ENCODE measurements at places on chromosomes 7 and 10. TPM values are rescaled to one million over a fixed set of nuclear protein-coding genes. Genes with fewer than 3 reads are reported as not detected.

DNA sequence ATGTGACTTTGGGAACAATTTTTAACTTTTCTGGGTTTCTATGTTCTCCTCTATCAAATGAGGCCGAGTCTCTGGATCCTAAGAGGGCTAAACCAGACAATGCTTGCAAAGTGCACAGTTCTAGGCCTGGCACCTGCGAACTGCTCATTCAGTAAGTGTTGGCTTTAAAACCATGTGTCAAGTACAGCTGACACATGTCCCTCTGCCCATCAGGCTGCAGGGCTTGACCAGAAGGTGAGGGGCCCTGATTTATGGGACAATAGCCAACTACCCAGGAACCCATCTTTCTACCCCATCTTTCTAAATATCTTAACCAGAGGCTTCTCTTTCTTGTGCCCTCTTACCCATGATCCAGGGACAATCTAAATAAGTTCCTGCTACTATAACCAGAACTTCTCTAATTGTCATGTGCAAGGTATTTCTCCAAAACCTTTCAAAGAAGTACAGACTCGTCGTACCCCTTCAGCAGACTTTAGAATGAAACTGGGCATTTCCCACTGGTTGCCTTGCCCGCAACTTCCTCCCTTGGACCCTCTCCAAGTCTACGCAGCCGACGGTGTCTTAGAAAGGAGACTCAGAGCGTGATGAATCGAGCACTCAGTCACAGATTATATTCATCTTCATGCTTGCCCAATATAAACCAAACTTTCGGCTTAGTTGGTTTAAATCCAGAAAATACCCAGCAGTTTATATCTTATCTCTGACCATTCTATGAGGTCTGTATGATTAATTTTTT, 69.8 kb upstream of the STEAP1B start:
- no peak for ATAC-seq

DNA sequence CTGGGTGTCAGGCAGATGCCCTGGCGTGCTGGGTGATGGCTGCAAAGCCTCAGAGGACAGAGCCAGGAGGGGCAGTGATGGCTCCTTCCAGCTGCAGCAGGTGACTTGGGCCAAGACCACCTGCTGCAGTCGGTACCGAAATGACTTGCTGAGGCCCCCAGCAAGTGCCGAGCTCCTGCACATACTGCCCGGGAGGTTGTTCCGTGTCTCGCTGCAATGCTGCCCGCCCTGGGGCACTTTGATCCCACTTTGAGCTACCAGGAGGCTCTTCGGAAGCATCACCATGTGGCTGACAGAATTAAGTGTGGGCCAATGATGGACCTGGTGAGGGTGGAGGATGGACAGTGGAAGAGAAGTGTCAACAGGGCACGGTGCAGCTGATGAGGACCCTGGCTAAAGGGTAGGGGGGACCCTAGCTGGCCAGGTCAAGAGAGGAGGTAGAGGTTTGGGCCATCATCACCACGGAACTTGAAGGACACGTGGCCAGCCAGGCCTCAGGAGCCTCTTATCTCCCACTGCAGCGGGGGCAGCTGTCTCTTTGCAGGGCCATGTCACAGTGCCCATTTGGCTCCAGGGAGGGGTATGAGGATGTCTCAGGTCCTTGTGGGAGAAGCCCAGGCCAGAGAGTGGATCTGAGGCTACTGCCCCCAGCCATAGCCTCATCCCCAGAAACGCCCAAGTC, 51.1 kb upstream of the NANOS1 start:
- no peak for ATAC-seq

DNA sequence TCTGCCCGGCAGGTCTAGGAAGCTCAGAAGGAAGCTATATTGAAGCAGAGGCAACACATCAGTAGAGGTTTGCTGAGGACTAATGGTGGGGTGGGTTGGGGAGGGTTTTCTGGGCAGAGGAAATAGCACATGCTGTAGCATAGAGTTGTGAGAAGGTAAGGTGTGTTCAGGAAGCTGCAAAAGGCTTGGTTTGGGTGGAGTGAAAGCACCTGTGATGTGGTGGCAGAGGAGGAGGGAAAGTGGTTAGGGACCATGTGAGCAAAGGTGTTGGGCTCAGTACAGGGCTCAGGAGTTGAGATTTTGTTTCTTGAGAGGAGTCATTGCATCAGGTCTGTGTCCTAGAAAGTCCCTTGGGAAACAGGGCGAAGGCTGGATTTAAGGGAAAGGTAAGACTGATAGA, 294.6 kb downstream of the SORCS3 start:
- ATAC-seq: no peak

DNA sequence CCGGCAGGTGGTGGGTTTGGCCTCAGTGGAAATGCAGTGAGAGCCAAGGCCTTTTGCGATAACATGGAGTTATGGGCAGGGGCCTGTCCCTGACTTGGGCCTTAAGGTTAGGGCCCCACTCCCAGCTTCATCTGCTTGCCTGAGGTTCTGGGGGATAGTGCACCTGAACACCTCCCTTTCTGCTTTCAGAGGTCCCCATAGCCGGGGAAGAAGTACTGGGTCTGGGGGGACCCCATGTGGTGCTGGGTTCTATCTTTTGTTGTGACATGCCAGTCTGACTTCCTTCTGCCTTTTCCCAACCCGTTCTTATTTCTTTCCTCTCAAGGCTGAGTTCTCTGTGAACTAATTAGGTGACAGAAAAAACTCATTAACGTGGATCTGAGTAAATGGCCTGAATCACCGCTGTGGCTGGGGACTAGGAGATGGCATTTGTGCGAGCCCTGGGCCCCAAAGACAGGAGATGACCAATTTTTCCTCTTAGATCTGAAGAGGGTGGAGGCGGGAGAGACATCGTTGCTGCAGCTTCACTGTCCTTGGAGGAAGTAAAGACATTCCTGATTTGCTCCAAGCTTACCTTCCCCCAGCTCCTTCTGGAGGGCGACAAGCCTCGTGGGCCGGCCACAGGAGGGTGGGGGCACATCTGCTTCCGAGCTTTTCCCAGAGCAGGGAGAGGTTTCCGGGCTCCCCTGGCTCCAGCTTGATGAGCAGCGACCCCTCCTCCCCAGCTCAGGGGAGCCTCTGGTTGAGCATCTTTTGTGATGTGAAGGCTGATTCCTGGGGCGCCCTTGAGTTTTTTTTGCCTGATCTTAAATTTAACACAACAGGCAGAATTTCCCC, 2.0 kb downstream of the AGAP3 start:
- ATAC-seq: no peak

Gene SFTPA1
- not detected for total RNA-seq

DNA sequence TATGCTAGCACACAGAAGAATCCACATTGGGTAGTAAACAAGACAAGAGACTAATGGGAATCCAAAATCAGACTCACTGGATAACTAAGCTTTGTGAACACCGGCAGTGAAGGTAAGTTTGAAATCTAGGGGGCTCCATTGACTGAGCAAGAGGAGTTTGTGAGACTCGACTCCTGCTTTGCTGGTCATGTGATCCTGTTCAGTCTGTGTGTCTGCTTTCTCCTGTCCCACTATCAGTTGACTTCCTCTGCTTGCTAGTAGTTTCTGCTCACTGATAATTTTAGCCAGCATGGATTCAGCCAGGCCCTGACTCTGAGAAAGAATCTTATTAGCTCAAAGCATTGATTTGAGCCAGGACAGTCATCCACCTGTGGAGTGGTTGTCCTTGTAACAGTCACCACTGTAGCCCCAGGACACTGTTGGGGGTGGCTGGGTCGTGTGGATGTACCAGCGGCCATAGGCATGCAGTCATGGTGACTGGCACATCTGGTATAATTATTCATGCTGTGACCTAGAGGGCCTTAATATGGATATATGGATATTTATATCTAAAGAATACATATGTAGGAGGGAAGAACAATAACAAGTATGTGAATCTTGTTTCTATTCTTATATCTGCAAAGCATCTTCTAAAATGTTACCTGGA, 44.4 kb downstream of the DNAH11 start:
- ATAC-seq: no peak
